GF-D8 (cell line): ENCODE measurements at places on chromosomes 5 and 9.
A peak's percentile ranks its signal among the peaks of the same experiment; 100 is the strongest.

GRCh38 chr5:25858019-25858418, 1180.4 kb downstream of the CDH9 start:
- DNase-seq, result no peak

- no peak for DNase-seq
Measured at GRCh38 chr9:108535526-108535925, 320.3 kb downstream of the ACTL7B start.

DNA sequence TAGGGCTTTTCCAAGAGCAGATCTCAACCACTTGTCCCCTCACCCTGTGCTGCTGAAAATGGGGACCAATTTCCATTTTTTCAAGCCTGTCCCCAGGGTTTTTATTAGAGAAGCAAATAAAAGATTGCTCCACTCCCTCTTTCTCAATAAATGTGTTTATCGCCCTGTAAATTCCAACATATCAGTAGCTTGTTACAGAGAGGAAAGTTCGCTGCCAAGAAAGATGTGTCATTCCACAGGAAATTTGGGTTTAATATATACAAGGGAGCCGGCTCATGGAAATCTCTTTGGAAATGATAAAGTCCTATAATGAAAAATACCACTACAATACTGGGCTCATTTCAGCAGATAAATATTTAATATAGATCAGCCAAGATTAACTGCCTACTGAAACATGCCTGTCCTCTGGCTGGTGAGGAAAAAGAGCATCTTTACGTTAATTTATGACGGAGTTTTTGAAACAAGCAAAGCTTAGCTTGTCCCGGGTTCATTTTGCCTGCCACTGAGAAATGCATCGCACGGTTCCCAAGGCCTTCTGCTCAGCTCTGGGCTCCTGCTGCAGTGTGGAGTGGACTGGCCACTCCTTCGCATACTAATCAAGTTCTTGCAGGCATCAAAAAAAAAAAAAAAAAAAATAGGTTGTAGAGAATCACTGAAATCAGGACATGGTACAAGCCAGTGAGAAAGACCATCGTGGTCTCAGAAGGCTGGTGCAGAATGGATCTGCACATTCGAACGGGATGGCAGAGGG, 84.5 kb downstream of the BRINP1 start:
- no peak for DNase-seq

- no peak for DNase-seq
Measured at GRCh38 chr5:19555436-19555835, 432.6 kb downstream of the CDH18 start.

GRCh38 chr5:21574438-21574837, 1278.7 kb downstream of the CDH12 start:
- no peak for DNase-seq

GRCh38 chr9:131043087-131043486, 34.1 kb downstream of the LAMC3 start:
- DNase-seq, result peak; percentile 17

GRCh38 chr9:23278561-23278960, 547.5 kb downstream of the ELAVL2 start:
- DNase-seq, result no peak

DNA sequence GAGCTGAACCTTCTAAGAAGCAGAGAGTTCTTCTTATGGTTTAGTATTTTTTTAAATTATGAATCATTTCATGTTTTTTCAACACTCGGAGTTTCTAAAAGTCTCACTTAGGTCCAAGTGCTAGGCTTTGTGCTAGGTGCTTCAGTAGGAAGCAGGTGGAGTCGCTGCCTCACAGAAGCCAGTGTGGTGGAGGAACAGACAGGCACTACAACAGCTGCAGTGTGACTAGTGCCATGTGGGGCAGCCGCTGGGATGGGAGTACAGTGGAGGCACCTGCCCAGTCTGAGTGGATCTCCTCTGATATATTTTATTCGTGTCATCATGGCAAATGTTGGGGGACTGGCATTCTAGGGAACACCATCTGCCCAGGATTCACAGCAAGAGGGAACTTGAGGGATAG, 15.3 kb downstream of the PCDHGC5 start:
- DNase-seq, result no peak

- peak; percentile 51 for DNase-seq
Measured at GRCh38 chr5:170306381-170306831, 8.8 kb upstream of the LCP2 start.

DNA sequence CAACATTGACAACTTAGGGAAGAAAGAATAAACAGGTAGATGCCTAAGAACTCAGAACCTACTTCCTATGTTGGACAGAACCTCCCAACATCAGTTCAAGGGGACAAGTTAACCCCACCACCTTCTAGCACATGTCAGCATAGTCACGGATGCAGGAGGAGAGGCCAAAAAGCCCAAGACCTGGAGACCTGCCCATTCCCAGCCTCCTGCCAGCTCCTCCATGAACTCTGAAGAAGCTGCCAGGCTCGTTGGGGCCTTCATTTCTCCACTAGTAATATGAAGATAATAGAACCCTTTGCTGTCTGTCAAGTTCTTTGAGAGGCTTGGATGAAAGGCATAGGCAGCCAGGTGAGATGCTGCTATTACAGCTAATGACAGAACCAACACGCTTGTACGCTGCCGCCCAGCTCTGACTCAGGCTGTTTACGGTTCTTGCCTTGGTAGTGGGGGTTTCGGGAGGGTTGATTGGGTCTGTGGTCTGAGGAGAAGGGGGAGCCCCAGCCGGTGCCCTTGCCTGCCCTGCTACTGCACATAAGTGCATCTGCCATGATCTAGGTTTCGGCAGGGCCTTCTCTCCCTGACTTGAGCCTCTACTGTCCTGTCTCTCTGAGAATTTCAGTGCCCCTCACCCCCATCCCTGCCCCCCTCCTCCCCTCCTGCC, 82.2 kb downstream of the NRG2 start:
- DNase-seq, result no peak

DNA sequence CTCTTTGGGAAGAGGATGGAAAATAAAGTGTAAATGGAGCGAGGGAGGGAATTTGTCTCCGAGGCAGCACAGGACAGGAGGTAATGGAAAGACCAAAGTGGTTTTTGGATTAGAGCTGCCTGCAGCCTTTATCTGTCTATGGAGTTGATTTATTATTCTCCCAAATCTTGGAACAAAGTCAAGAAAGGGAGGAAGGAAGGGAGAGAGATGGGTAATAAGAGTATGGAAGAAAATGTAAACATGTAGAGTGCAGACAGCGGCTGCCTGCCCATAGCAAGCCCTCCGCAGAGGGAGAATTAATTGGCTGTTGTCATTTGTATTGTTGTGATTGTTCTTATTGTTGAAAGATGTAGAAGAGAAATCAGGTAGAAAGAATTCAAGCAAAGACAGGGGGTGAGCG, 15.7 kb downstream of the KCNIP1 start:
- no peak for DNase-seq

- peak; percentile 53 for DNase-seq
Measured at GRCh38 chr9:129595903-129596540, 24.9 kb downstream of the C9orf50 start.

DNA sequence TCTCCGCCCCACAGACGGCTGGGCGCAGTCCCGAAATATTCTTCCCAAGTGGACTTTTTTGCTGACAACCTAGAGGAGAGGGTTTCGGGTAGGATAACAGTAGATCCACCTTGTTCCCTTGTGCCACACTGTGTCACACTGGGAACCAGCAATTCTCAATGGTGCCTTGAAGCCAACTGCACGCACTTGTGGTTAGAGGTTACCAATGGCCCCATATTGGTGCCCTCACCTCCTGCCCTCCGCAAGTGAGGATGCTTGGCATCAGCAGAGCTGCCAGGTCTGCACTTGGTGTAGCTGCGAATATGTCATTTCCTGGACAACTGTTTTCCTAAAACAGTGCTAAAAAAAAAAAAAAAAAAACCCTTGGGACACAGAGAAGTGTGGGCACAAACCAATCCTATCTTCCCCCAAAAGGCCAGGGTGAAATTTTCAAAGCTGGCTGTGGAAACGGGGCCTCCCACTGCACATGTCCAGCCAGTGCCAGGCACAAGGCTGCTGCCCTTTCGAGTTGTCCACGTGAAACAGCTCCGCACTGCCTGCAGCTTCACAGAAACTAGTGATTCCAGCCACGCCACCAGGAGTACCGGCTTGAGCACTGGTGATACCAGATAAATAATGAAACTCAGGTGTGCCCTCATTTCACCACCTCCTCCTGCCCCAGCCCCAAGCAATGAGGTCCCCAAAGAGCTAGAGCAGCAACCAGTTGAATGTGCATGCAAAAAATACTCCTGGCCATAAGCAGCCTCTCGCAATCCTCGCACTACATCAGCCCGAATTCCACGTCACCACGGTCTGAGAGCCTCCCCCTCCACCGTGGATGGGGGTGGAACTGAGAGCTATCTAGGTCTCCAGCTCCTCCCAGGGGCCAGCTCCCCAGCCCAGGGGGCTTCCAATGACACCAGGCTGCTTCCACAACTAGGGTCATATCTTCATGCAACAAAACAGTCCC, 51.2 kb downstream of the USP20 start:
- peak; percentile 32 for DNase-seq

DNA sequence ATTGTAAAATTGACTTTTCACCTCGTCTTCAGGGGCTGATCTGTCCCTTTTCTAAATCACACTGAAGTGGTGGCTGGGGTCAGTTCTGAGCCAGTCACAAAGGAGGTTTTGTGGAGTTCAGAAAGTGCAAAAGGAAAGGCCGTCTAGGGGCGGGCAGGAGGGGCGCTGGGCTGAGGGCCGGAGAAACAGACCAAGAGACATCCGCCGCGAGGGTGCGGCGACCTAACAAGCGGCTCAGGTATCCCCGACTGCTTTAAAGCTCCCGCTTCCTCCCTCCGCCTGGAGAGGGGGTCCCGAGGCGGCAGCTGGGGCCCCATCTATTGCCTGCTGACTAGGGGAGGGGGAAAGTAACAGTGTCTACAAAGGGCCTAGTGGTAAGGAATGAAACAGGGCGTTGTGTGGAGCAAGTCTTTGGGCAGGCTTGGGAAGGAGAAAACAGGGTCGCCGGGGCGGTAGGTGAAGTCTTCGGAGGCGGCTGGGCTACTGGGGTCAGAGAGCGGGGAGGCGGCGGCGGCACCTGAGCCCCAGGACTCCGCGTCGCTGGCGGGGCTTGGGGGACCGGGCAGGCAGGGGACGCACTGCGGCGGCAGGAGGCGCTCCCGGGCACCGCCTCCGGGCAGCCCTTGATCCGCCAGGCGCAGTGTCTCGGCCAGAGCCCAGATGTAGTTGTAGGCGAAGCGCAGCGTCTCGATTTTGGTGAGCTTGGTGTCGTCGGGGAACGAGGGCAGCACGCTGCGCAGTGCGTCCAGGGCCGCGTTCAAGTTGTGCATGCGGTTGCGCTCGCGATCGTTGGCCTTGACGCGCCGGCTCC, 950 bp downstream of the NEUROG1 start:
- DNase-seq, result no peak

DNA sequence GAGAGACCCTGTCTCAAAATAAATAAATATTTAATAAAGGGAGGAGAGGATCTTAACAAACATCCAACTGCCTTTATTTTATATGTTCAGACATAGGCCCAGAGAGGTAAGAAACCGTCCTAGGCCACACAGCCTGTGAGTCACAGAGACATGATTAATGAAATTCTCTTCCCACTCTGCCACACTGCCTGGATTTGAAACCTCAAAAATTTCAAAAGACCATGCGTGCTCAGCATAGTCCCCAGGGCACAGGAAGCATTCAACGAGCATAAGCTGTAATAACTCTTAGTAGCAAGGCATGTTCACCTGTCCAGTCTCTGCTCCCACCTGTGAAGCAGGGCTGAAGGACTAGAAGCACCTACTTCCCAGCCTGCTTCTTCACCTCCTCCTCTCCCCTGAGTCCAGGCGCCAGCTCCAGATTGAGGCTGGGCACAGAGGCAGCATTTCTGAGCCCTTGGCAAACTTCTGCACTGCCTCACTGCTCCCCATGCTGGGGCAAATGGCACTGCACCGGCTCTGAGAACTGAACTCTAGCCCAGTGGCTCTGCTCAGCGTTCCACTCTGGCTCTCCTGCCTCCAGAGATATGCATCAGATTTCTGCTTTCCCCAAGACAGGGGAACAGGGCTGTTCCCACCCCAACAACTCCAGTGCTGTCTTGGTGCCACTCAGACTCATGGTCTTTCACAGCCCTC, 1.1 kb downstream of the FAT2 start:
- DNase-seq, result no peak

- DNase-seq, result no peak
Measured at GRCh38 chr9:91131433-91131839, 230.3 kb downstream of the AUH start.

DNA sequence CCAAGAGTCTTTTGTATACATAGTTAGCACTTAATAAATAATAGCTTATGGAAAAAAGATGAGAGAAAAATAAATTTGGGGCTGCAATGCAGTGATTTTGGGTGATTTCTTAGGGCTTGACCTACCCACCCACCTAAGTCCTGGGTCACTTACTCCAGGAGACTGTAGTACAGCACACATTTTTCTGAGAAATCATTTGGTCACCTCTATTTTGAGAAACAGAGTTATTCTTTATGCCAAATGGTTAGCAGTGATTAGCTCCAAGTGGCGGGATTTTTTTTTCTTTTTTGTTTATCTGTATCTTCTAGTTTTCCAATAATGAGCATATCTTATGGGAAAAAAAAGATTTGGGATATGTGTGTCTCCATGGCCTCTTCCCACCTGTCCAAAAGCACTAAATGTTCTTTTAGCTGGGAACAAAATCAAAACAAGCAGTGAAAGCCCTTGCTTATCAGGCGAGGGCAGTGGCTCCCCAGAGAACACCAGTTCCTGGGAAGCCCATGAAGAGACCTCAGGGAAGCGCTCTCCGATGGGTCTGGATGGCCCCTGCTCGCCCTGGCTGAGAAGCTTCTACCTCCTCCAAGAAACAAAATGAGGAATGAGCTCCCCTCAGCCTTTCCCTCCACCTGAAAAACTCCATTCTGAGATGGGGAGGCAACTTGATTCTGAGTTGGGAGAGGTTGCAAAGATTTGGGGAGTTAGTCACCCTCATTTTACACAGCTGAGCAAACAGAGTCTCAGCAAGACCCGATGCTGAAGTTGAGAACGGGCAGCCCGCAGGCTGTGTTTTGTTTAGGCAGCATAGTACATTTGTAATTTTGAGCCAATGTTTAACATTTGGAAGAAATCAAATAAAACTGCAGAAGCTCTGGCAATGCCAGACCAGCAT, 69.9 kb downstream of the CYFIP2 start:
- no peak for DNase-seq

GRCh38 chr5:75648712-75649111, 37.5 kb downstream of the ANKDD1B start:
- no peak for DNase-seq

- DNase-seq, result no peak
Measured at GRCh38 chr9:94740145-94740840, 13.8 kb downstream of the AOPEP start.

GRCh38 chr5:137598399-137598798, 99.3 kb upstream of the SPOCK1 start:
- no peak for DNase-seq

GRCh38 chr9:107613321-107613720, 123.8 kb upstream of the KLF4 start:
- no peak for DNase-seq

DNA sequence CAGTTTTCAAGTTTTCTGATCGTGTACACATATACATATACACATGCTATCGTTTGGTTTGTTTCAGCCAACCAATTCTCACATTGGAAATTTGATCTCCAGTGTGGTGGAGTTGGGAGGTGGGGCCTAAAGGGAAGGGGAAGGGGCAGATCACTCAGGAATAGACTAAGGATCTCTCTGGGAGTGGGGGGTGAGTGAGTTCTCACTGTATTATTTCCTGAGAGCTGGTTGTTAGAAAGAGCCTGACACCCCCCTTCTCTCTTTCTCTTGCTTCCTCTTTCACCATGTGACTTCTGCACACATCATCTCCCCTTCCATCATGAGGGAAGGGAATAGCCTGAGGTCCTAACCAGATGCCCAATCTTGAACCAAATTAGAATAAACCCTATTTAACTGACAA, 551.7 kb downstream of the MAT2B start:
- DNase-seq, result no peak
